ENCODE measurements at places on chromosomes 16 and 17.
A peak's percentile ranks its signal among the peaks of the same experiment; 100 is the strongest.

DNA sequence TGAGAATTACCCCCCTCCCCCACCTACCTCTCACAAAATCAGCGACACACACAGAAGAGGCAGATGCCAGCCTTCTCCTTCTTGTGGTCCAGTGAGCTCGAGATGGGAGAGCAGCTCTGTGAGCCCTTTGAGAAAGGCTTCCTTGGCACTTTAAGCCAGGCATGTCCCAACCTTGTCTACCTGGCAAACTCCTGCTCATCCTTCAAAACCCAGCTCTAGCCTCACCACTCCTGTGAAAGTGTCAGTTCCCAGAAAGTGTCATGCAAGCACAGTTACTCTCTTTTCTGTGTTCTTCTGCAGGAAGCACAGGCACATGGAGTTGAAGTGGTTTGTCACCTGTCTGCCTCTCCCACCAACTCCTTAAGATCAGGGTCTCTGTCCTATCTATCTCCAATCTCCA is 1.6 kb downstream of the TMEM98 start:
- no peak for DNase-seq
- no peak overlapping the region for H3K4me3 ChIP-seq
- peaks cover 3% of the 10 kb centered on the region for H3K27me3 ChIP-seq
- no peak overlapping the region for H3K27ac ChIP-seq

DNA sequence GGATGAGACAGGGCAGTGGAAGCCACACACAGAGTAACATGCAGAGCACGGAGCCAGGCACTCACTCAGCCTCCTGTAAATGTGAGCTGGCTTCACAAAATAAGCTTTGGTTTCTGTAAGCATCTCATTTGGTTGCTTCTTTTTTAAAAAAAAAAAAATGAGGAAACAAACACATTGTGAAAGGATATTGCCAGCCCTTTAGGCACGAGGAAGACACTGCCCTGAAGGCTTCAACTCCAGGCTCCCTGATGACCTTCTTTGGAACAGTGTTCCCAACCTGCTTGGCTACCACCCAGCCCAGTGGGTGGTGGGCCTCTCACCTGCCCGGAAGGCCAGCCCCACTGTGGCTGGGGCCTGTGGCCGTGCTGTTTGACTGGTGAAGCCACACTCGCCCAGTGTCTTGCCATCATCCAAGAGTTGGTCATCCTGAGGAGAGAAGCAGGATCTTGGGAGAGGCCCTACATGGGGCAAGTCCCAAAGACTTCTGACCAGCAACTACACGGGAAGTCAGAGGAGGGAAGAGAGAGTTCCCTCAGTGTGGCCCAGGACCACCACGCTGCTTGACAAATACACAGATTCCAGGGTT is 1.9 kb downstream of the ELOB start:
- no peaks in the 10 kb centered on the region for H3K27me3 ChIP-seq
- no peak overlapping the region for H3K4me3 ChIP-seq
- DNase-seq, result no peak

DNA sequence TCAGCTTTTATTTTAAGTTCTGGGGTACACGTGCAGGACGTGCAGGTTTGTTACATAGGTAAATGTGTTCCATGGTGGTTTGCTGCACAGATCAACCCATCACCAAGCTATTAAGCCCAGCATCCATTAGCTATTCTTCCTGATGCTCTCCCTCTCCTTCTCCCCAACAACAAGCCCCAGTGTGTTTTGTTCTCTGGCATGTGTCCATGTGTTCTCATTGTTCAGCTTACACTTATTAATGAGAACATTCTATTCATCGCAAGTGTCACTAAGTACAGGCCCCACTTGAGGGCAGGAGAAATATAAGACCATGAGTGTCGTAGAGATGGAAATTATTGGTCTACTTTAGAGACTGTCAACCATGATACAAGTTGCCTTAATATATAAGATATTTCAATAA is 615.1 kb downstream of the CDH8 start:
- no peaks in the 10 kb centered on the region for H3K27me3 ChIP-seq
- H3K36me3 ChIP-seq, result no peaks in the 10 kb centered on the region
- H3K4me3 ChIP-seq, result no peak overlapping the region
- no peaks in the 10 kb centered on the region for H3K4me1 ChIP-seq
- no peak for DNase-seq
- H3K27ac ChIP-seq, result no peak overlapping the region

DNA sequence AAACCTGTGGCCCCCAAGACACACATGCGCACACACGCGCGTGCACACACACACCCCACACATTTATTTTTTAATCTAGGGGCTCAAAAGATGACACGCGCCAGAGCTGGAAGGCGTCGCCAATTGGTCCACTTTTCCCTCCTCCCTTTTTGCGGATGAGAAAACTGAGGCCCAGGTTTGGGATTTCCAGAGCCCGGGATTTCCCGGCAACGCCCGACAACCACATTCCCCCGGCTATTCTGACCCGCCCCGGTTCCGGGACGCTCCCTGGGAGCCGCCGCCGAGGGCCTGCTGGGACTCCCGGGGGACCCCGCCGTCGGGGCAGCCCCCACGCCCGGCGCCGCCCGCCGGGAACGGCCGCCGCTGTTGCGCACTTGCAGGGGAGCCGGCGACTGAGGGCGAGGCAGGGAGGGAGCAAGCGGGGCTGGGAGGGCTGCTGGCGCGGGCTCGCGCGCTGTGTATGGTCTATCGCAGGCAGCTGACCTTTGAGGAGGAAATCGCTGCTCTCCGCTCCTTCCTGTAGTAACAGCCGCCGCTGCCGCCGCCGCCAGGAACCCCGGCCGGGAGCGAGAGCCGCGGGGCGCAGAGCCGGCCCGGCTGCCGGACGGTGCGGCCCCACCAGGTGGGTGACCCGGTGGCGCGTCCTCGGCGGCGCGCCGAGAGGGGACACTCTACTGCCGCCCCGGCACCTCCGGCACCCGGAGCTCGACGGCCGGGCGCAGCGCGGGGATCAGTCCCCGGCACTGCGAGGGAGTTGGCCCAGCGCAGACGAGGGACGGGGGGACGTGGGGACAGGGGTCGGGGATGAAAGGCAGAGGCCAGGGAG is at the start of gene STAT5A:
TSS of gene STAT5A (plus strand) at position 522 of the 826 bp plus-strand sequence. CDS start 914 bp downstream, outside the sequence.
- H3K27ac ChIP-seq, result peak within 1 kb of the TSS; percentile 83
- H3K27me3 ChIP-seq, result no peaks in the 10 kb centered on the region
- DNase-seq, result peak; percentile 83
- peak within 1 kb of the TSS; percentile 88 for H3K4me3 ChIP-seq

DNA sequence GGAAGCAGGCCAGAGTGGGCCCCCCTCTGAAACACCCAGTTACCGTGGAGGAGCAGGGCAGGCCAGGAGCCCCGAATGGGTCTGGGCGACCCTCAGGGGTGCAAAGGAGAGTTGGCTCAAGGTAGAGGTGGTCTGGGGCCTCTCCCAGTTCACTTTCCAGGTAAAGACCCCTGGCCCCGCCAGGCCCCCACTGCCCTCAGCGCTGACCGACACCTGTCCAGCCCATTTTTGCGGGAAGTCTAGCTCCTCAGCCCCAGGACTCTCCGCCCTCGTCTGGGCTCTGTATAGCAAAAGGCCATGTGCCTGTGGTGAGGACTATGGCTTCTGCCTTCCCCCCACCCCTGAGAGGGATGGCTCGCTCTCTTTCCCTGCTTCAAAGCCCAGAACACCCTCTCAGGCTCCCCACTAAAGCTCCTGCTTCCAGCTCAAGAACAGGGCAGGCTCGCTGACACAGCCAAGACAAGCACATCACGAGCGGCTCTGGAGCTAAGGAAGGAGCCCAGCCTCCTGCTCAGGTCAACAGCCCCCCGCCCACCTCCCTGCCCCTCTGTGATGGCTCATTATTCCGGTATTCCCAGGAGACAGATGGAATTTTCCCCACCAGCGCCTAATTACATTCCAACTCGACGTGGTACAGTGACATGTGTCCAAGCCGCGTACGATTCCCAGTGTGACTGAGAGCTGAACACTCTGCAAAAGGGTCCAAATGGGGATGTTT is 59.4 kb downstream of the RTN4RL1 start:
- no peaks in the 10 kb centered on the region for H3K4me1 ChIP-seq
- H3K27ac ChIP-seq, result no peak overlapping the region
- H3K36me3 ChIP-seq, result no peaks in the 10 kb centered on the region
- H3K4me3 ChIP-seq, result no peak overlapping the region
- no peak for DNase-seq

Data from common myeloid progenitor, CD34-positive (primary cell).